ENCODE measurements at places on chromosomes 7 and 10.

DNA sequence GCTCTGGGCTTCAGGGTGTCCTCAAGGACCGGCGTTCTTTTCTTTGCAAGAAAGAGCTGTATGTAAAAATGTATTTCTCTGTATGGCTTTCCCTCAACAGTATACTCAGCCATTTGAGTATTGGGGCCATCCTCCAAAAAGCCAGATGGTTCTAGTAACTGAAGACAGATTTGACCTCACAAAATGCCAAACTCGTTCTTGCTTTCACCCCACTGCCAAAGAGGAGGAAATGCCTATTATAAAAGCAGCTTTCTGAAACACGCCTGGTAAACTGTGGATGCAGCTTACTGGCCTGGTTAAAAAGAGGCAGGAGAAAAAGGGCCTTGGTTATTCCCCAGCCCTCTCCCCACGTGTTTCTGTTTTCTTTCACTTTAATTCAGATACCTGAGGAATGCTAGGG lies 7.7 kb upstream of the HTR5A start:
- no peak for DNase-seq

- DNase-seq, result no peak
Observed at GRCh38 chr7:145779140-145779539, 337.5 kb upstream of the CNTNAP2 start.

- DNase-seq, result no peak
Observed at GRCh38 chr10:130338636-130339024, 202.4 kb downstream of the GLRX3 start.

DNA sequence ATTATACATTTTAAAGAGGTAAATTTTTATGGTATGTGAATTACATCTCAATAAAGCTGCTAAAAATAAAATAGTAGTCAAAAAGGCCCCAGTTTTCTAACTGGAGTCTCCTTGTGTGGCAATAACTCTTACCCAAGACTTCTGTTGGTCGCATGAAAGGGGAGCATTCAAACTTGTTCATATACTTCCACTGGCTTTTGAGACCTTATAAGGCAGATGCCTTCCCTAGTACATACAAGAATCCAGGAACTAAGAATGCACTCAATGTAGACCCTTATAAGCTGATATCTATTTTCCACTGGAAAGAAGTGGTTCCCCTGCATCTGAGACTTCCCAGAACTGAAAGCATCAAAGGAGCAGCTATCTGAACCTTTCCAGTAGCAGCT lies 13.0 kb downstream of the BCAP29 start:
- no peak for DNase-seq

DNA sequence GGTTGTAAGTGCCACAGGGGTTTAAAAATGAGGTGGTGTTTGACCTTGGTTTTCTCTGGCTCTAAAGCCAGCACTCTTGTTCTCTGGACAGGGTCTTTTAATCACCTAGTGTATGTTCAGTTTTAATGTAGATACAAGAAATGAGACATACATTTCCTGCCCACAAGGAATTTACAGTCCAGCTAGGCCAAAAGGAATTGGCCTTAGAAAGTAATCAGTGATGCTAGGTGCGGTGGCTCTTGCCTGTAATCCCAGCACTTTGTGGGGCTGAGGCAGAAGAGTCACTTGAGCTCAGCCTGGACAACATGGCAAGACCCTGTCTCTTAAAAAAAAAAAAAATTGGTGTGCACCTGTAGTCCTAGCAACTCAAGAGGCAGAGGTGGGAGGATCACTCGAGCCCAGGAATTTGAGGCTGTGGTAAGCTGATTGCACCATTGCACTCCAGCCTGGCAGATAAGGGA lies 100.2 kb downstream of the LRMDA start:
- DNase-seq, result no peak

- no peak for DNase-seq
Observed at GRCh38 chr10:4046712-4047354, 261.8 kb upstream of the KLF6 start.

GRCh38 chr10:6109444-6109775 lies 20.6 kb downstream of the RBM17 start:
- no peak for DNase-seq

GRCh38 chr10:75404815-75405597 lies 3.4 kb upstream of the ZNF503 start:
- peak; percentile 46 for DNase-seq

GRCh38 chr7:22400150-22400814 lies 43.3 kb upstream of the RAPGEF5 start:
- DNase-seq, result no peak

- DNase-seq, result no peak
Observed at GRCh38 chr10:71081912-71082311, 130.5 kb upstream of the UNC5B start.

GRCh38 chr10:69677985-69678654 lies 48.1 kb downstream of the FAM241B start:
- no peak for DNase-seq

DNA sequence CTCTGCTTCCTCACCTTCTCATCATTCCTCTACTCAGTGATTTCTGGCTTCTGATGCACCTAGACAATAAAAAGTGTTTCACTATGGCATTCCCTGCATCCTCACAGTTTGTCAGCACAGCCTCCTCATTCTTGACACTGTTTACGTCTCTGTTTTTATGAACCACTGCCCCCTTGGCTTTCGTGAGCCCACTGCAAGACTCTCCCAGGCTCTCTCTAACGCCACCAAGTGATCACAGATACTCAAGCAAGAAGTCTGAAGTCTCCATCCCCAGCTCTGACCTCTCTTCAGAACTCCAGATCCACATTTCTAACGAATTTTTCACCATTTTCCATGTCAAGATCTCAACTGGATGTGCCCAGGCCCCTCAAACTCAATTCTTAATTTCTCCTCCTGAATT lies 8.9 kb downstream of the SLC16A9 start:
- peak; percentile 62 for DNase-seq

GRCh38 chr10:30606313-30606712 lies 23.2 kb downstream of the LYZL2 start:
- DNase-seq, result no peak

- DNase-seq, result peak; percentile 83
Observed at GRCh38 chr10:35640951-35641675, 983 bp downstream of the FZD8 start.

DNA sequence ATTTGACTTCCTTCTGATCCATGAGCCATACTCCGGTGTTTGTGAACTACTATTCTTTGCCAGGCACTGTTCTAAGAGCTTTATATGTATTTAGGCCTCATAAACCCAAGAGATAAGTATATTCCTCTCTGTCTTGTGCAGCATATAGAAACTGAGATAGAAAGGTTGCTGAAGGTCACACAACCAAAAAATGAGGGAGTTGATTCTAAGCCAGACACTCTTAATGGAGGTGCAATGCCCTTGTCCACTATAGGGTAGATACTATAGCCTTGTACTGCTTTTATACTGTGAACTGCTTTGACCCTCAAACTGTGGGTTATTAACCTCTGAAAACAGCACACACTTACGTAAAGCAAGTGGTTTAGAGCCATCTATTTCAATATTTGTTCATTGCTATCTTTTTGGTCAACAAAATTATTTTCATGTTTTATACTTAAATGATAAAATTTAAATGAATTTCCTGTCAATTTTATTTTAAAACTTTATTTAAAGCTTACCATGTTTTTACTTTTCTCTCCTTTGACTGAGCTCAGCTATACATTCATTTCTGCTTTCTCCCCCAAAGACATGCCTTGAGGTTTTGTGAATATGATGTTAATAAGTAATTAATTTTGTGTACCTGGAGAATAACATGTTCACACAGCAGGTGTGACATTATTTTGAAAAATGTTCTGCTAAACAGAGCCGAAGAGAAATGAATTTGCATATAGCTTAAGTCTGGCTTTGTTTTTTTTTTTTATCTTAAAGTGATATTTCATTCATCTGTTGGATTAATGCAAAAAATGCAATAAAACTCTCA lies 687.3 kb downstream of the DNAJB9 start:
- no peak for DNase-seq

DNA sequence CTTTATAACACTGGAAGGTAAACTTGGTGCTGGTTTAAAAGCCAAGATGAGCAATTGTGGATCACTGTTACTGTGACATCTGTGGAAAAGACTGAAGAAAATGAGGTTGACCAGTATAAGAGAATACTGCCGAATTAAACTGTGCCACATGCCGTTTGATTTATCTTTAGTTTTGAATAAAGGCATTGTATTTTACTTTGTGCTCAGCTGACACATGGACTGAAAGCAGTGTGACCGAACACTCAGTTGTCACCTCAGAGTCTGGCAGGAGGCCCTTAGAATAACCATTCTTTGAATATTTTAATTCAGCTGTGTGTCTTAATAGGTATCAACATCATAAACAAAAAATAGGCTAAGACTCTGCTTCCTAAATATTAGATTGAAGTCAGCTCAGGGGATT lies 133.7 kb upstream of the GJD4 start:
- no peak for DNase-seq

- DNase-seq, result no peak
Observed at GRCh38 chr10:10865913-10866312, 151.8 kb upstream of the CELF2 start.

- no peak for DNase-seq
Observed at GRCh38 chr10:100482834-100483185, 20.0 kb downstream of the WNT8B start.

DNA sequence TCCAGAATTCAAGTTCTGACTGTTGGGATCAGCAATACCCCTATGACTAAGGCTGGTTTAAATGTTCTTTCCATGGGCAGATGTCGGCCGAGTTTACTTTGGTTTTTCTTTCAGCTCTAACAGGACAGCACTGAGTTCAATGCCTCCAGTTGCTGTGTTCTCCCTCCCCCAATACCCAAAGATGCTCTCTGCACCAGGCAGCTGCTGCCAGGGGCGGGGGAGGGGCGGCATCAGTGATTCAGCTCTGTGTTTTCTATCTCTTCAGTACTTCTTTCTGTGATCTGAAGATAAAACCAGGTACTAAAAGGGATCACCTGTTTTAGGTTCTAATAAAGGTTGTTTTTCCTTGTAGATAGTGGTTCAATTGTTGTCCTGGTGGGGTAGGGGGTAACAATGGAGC lies 576.7 kb upstream of the POT1 start:
- DNase-seq, result peak; percentile 15

GRCh38 chr7:45294559-45294958 lies 137.0 kb downstream of the RAMP3 start:
- no peak for DNase-seq

- no peak for DNase-seq
Observed at GRCh38 chr10:31635415-31636065, 293.1 kb downstream of the ARHGAP12 start.

DNA sequence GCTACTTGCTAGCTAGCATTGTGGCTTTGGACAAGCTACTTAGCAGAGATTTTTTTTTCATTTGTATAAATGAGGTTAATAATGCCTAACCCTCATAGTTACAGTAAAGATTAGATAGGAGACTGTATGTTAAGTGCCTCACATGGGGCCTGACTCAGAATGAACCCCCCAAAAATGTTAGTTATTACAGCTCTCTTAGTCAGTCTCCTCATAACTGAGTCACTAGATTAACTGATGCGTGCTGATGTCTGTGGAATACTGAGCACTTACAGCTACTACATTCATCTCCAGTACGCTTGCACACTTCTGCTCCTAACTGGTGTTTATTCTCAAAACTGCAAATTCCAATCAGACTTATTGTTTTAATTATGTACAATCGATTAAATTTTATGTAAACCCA lies 315.3 kb downstream of the SNX13 start:
- no peak for DNase-seq

GRCh38 chr10:13987446-13987845 lies 343.3 kb downstream of the FRMD4A start:
- DNase-seq, result no peak

GRCh38 chr10:31102421-31102820 lies 70.8 kb upstream of the ZNF438 start:
- DNase-seq, result no peak

DNA sequence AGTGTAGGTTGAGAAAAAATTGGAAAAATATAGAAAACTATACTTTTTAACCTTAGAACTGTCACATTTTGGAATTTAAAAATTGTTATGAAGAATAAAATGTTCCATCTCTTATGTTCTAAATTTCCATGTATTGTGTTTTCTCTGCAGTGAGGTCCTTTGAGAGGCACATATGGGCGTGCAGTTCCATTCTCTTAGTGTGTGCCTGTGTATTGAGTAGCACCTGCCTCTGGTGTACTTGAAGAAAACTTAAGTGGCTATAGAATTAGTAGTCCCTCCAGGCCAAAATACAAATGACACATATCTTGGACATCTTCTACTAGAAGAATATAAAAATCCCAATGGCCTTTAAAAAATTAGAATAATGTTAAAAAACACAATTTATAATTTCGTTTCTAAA lies 149.2 kb downstream of the BICC1 start:
- no peak for DNase-seq
